ENCODE measurements at places on chromosomes 16 and 17. TPM values are rescaled to one million over a fixed set of nuclear protein-coding genes. Genes with fewer than 3 reads are reported as not detected.

NME3 gene
- 39.3 TPM for total RNA-seq

CSH1 gene
- not detected for total RNA-seq

TOX3 gene
- total RNA-seq = not detected

ADGRG3 gene
- total RNA-seq = 1.8 TPM

OR3A3 gene
- not detected for total RNA-seq

TCAP gene
- total RNA-seq = 0.49 TPM

PERCC1 gene
- not detected for total RNA-seq

ITGB3 gene
- 44.5 TPM for total RNA-seq

MEIOB gene
- total RNA-seq = not detected

MYH8 gene
- total RNA-seq = not detected

DBNDD1 gene
- total RNA-seq = 17.5 TPM

CES2 gene
- total RNA-seq = 14.2 TPM

HIGD1B gene
- total RNA-seq = not detected

CRYBA1 gene
- not detected for total RNA-seq

SLC12A3 gene
- total RNA-seq = not detected

DOC2B gene
- 13.4 TPM for total RNA-seq

CCDC200 gene
- total RNA-seq = not detected

HOXB3 gene
- 6.8 TPM for total RNA-seq

KARS1 gene
- total RNA-seq = 141 TPM

CLEC3A gene
- total RNA-seq = not detected

KCNH4 gene
- 0.19 TPM for total RNA-seq

COL1A1 gene
- 45.2 TPM for total RNA-seq

HBA1 gene
- total RNA-seq = not detected

CACNB1 gene
- 2.3 TPM for total RNA-seq

TGFB1I1 gene
- total RNA-seq = 18.6 TPM

ABCC11 gene
- not detected for total RNA-seq

SECTM1 gene
- 2.2 TPM for total RNA-seq

SLC13A2 gene
- not detected for total RNA-seq

TNP2 gene
- total RNA-seq = not detected

SALL1 gene
- not detected for total RNA-seq

ALDOC gene
- total RNA-seq = 19.6 TPM

TMEM92 gene
- under 0.01 TPM for total RNA-seq

TMEM114 gene
- not detected for total RNA-seq

TSPAN10 gene
- 1.3 TPM for total RNA-seq
